ENCODE measurements at places on chromosomes 11 and 22.

DNA sequence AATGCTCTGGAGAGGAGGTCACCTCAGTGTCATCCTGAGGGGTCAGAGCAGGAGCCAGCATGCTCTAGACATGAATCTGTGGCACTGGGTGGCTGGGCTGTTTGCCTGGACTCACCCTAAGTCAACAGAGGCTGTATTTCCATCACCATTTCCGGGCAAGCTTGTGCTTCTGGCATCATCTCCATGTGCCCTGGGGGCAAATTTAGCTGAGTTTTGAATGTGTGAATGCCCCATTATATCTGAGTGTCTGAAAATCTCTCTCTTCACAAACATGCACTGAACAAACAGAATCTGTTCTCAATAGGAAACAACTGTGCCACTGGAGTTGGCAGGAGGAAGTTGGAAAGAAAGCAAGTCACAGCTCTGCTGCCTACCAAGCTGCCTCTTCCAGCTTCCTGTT is 356.2 kb downstream of the GRM5 start:
- no peak for DNase-seq

DNA sequence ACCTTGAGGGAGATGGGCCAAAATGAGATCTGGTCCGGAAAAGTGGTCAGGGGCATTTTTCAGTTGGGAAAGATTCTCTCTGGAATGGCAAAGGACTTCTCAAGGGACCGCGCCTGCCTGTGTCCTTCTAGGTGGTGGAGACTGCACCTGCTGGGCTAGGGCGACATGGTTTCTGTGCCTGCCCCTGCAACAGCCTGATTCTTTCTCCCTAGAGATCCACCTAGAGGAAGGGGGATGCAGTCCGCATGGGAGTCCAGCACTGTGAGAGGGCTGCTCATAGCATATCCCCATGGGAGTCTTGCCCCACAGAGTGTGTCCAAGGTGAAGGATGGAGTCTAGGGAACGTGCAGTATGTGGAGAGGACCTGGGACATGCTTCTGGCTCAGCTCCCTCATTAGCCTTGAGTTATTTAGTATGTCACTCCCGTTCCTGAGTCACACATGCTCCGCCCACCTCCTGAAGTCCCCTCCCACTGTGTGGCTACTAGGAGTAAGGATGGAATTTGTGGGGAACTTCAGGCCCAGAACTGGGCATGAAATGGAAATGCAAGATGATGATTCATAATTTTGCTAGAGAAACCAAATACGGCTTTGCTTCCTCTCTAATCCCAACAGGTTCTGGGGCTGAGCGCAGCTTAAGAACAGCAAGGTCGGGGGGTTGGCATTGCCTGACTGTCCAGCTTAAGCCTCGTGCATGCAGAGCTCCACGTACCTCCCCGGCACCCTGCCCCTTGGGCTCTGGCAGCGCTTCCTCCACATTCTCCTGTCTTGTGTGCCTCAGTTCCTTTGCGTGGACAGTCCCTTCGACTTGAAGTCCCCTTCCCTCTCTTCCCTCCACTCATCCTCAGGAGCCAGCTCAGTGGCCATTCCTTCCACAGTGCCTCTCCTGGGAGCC is 35.0 kb downstream of the GRIK4 start:
- no peak for DNase-seq

DNA sequence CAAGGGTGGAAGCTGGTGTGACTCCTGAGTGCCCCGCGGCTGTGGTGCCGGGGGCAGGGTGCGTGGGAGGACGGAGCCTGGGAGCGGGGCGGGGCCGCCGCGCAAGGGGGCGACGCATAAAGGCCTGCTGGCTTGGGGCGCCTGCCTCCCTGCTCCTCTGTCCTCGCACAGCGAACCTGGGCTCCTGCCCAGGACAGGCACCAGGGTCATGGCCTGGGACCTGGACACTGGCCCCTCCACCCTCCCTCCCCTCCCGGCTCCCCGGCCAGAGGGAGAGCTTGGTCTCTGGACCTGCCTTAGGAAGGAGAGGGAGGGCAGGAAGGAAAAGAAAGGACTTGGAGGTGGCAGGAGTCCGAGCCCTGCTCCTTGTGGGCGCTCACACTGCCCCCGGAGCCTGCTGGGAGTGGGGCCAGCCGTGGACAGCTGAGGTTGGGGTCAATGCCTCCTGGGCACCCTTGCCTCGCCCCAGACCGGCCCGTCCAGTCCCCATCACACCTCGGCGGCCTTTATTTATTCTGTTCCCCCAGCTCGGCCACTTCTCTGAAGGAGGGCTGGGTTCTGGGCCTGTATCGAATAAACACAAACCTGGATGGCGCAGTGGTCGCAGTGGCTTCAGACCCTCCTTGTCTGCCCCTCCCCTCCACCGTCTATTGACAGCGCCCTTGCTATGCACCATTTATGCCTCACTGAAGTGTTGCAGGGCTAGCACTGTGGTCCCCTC is 8.7 kb downstream of the SLC16A8 start:
- no peak for DNase-seq

- no peak for DNase-seq
These were observed 18.4 kb downstream of the ATXN10 start for GRCh38 chr22:45690008-45690407.

GRCh38 chr11:396511-396947 is 2.5 kb downstream of the PKP3 start:
- DNase-seq, result no peak

- no peak for DNase-seq
These were observed 68.9 kb downstream of the ZBTB16 start for GRCh38 chr11:114128399-114128798.

GRCh38 chr11:8717876-8718753 is 35.5 kb downstream of the RPL27A start:
- no peak for DNase-seq

DNA sequence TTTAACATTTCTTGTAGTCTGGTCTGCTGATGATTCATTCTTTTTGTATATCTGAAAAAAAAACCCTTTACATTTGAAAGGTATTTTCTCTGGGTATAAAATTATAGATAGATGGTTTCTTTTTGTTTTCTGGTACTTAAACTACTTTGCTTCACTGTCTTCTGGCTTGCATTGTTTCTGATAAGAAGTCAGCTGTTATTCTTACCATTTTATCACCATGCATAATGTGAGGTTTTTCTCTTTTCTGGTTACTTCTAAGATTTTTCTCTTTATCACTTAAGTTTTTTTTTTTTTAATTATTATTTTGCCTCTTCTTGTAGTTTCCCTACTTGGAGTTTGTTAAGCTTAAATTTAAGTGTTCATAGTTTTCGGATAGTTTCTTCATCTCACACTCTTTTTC is 84.7 kb downstream of the HSD17B12 start:
- DNase-seq, result no peak

DNA sequence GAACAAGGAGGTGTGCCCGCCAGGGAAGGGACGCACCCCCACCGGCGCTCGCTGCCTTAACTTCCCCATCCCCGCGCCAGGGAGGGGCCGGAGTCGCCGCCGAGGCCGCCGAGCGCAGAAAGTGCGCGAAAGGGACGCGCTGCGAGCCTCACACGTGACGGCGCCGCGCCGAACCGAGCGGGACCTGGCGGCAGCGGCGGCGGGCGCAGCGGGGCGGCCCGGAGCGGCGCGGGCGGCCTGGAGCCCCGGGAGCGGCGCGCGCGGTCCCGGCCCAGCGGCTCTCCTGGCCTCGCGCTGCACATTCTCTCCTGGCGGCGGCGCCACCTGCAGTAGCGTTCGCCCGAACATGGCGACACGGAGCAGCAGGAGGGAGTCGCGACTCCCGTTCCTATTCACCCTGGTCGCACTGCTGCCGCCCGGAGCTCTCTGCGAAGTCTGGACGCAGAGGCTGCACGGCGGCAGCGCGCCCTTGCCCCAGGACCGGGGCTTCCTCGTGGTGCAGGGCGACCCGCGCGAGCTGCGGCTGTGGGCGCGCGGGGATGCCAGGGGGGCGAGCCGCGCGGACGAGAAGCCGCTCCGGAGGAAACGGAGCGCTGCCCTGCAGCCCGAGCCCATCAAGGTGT is at the start of gene SORL1:
TSS of gene SORL1 (plus strand) at position 329 of the 623 bp plus-strand sequence. CDS start at position 347, 18 bp downstream.
- DNase-seq, result peak; percentile 43

DNA sequence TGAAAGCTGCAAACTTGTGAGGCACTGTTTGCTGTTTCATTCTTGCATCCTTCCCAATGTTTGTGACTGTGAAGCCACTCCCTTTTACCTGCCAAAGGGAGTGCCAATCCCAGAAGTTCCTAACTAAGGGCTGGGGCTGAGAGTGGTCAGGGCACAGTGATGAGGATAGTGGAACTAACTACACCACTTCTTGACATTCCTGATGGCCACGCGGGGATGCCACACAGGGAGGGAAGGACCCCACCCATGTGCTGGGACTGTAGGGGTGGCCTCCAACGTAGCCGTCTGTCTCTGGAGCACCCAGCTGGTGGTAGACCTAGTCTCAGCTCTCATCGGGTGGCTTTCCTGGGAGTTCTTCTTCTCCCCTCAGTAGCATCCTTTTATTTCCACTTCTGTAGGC is 335.5 kb downstream of the CADM1 start:
- DNase-seq, result no peak

- DNase-seq, result peak; percentile 29
These were observed 19.6 kb downstream of the MACROD1 start for GRCh38 chr11:64146036-64146955.

GRCh38 chr22:42313804-42314581 is 43.5 kb upstream of the TCF20 start:
- no peak for DNase-seq

GRCh38 chr11:117612177-117612576 is 184.8 kb downstream of the DSCAML1 start:
- DNase-seq, result no peak

DNA sequence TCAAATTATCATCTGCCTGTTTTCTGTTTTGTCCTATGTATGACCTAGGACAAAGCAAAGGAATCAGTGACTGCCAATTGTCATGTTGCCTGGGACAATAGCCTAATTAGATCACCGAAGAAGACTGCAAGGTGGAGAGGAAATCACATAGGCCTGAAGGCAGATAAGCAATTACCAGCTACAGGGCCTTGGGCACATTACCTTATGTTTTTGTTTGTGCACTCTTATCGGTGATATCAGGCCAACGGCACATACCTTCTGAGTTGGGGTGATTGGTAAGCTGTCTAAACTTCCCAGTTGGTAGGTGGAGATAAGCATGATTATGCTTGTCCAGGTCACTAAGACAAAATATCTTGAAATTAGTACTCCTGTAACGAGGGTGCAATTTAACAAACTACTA is 58.1 kb upstream of the FAM181B start:
- DNase-seq, result no peak

DNA sequence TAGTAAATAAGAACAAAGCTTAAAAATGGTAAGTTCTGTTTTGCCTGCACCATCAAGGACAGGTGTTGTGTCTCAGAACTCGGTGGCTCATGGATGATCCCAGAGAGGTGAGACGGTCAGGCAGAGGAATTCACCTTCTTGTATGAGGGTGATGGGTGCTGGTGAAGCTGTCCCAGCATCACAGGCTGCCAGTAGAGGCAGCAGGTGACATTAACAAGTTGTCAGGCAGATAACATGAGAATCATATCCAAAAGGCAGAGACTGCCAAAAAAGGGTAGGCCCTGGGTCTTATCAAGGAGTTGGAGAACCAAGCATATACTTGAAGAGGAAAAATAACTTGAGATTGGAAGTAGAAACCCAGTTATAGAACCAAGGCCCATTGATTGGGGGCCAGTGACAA is 437.8 kb downstream of the DYNC2H1 start:
- DNase-seq, result no peak

DNA sequence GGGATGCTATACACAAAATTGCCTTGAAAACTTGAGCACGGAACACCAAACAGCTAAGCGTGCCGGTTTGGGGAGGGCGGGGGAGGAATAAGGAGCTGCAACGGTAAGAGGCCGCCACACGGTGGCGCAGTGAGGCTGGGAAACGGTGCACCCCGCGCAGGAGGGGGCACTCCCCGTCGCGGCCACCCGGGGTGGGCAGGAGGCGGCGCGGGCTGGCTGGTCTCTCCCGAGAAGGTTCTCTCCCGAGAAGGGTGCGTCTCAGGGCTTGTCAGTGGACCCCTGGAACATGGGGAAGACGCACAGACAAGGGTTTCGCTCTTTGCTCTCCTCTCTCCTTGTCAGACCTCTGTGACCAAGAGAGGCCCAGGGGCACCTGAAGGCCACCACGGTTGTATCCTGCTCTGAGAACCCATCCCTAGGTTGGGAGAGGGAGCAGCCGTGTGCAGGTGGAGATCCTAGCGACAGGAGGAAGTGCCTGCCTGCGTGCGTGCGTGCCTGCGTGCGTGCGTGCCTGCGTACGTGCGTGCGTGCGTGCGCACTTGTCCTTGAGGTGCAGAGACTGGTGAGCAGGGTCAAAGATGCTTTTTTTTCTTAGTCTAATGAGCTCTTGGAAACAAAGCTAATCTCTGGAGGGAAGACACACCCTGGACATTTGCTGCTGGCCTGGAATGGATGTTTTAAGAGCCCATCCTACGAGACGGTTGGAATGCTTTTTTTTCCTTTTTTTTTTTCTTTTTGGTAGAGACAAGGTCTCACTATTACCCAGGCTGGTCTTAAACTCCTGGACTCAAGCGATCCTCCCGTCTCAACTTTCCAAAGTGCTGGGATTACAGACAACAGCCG is 18.1 kb upstream of the JAM3 start:
- DNase-seq, result peak; percentile 33

DNA sequence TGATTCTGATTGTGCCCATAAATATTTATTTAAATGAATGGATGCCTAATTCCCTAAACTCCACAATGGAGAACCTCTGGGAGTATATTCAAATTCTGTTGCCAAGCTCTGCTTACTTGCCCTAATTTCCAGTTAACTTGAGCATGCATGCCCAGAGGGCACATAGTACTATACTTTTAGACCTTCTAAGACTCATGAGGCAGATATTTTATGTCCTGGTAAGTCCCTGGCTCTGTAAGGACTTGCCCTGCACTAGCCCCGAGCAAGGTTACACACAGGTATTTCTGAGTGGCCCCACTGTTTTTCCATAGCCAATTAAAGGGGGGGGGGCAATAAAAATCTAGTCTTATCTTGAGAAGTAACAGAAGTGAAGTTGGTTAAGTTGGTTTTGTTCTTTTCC is 21.1 kb upstream of the CAPRIN1 start:
- DNase-seq, result no peak

GRCh38 chr22:43008509-43008908 is 6.4 kb downstream of the PACSIN2 start:
- no peak for DNase-seq

GRCh38 chr22:27196606-27197005 is 539.2 kb downstream of the MIAT start:
- DNase-seq, result no peak

- no peak for DNase-seq
These were observed 1.4 kb downstream of the SLC35C1 start for GRCh38 chr11:45806072-45806933.

DNA sequence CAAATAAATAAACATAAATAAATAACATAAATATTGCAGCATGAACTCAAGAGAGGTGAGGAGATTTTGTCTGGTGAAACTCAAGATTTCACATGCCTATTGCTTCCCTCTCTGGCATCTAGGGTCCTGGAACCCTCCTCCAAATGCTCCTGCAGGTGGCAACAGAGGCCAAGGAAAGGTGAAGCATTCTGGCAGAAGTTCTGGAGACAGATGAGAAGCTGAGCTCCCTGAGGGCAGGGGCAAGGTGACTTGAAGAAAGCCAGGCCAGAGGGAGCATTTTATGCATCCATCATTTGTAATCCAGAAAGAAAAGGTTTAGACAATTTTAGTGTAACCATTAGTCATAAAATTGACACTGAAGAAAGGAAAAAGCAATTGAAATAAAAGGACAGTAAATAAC is 64.9 kb downstream of the ENDOD1 start:
- DNase-seq, result peak; percentile 68

- no peak for DNase-seq
These were observed 22.7 kb downstream of the PTDSS2 start for GRCh38 chr11:472816-473215.

- DNase-seq, result no peak
These were observed 8.9 kb downstream of the SCN4B start for GRCh38 chr11:118143661-118144185.

Measured in NCI-H460 (cell line).